ENCODE measurements at places on chromosomes 5 and 9. TPM values are rescaled to one million over a fixed set of nuclear protein-coding genes. Genes with fewer than 3 reads are reported as not detected.
A peak's percentile ranks its signal among the peaks of the same experiment; 100 is the strongest.

- DNase-seq, result no peak
- H3K4me3 ChIP-seq, result no peak overlapping the region
- H3K36me3 ChIP-seq, result no peaks in the 10 kb centered on the region
Observed at GRCh38 chr9:122216798-122217418, 11.8 kb downstream of the LHX6 start.

GRCh38 chr9:133199648-133200321 is 9.3 kb downstream of the OBP2B start:
- no peaks in the 10 kb centered on the region for H3K27me3 ChIP-seq
- no peaks in the 10 kb centered on the region for H3K36me3 ChIP-seq
- no peak overlapping the region for H3K27ac ChIP-seq
- DNase-seq, result no peak
- no peaks in the 10 kb centered on the region for H3K4me1 ChIP-seq

DNA sequence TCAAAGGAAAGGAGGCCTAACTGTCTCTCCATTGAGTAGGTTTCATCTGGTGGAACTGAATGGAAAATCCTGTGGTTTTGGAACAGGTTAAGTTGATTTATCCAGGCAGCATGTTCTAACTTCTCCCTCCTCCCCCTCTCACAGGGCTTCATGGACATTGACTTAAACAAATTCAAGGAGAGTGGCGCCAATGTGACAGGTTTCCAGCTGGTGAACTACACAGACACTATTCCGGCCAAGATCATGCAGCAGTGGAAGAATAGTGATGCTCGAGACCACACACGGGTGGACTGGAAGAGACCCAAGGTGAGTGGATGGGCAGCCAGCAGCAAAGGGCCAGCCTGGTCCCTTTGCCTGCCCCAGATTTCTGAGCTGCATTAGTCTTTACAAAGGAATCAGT is 183.9 kb downstream of the GRIA1 start:
- H3K36me3 ChIP-seq, result no peaks in the 10 kb centered on the region
- no peak overlapping the region for H3K4me3 ChIP-seq
- H3K27me3 ChIP-seq, result no peaks in the 10 kb centered on the region
- no peak for DNase-seq
- no peak overlapping the region for H3K27ac ChIP-seq

NDOR1 gene
- 2.6 TPM for total RNA-seq

DNA sequence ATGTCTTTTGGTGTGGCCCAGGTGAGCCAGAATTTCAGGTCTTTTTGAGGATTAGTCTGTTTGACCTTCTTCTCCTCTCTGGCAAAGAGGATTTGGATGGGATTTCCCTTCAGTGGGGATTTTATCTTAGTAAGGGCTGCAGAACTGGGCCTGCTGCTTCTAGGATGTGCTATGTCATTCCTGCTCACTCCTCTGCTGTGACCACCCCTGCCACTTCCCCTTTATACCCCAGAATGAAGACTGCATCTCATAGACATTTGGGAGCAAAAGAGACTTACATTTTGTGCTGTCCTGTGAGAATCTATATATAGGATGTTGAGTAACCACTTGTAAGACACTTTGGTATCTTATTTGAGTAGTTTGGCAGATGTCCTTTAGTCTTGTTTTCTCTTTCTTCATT is 76.2 kb downstream of the ARHGAP26 start:
- H3K27ac ChIP-seq, result no peak overlapping the region
- no peak overlapping the region for H3K4me3 ChIP-seq
- H3K27me3 ChIP-seq, result no peaks in the 10 kb centered on the region
- peaks cover 2% of the 10 kb centered on the region for H3K4me1 ChIP-seq

DNA sequence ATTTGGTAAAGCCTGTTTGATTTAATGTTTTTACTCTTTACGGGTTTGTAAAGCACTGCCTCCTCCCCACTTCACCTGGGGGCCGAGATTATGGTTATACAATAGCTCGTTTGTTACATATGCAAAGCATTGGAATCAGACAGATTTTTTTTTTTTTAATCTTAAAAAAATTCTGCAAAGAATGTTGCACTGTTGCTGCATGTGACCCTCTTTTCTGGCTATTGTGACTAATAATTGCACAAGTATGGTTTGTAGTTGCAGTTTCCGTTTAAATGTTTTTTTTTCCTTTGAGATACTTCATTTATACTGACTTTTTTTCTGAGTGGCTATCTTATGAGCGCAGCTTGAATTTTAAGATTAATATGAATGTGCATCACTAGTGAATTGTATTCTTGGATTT is 165.3 kb downstream of the KDM4C start:
- H3K4me1 ChIP-seq, result no peaks in the 10 kb centered on the region
- no peak overlapping the region for H3K4me3 ChIP-seq
- no peak for DNase-seq
- H3K36me3 ChIP-seq, result no peaks in the 10 kb centered on the region

GRCh38 chr5:178388386-178389025 is 155.9 kb upstream of the PHYKPL start:
- H3K4me1 ChIP-seq, result no peaks in the 10 kb centered on the region
- no peak overlapping the region for H3K4me3 ChIP-seq
- H3K27me3 ChIP-seq, result no peaks in the 10 kb centered on the region
- DNase-seq, result peak; percentile 1

SHC3 gene
- 7.7 TPM for total RNA-seq

FUT7 gene
- total RNA-seq, result not detected

IRX1 gene
- total RNA-seq, result not detected

DNA sequence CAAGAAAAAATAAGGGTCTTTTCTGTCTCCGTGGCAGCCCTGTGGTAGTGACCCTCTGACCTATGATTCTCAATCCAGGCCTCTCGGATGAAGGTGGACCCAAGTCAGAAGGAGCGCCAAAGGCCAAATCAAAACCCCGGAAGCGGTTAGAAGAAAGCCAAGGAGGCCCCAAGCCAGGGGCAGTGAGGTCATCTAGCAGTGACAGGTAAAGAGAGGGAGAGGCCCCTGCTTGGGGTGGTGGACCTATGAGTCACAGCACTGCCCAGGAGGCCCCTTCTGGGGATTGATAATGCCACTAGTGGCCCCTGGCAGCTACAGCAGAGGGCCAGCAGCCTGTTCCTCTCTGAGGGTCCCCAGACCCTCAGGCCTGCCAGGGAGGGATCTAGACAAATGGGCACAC is 6.4 kb upstream of the SLC2A8 start:
- peaks cover 10% of the 10 kb centered on the region for H3K4me1 ChIP-seq
- no peak for DNase-seq
- no peaks in the 10 kb centered on the region for H3K27me3 ChIP-seq
- no peaks in the 10 kb centered on the region for H3K36me3 ChIP-seq
- no peak overlapping the region for H3K27ac ChIP-seq

- H3K4me3 ChIP-seq, result no peak overlapping the region
- no peaks in the 10 kb centered on the region for H3K27me3 ChIP-seq
- peak; percentile 76 for DNase-seq
- H3K27ac ChIP-seq, result no peak overlapping the region
- no peaks in the 10 kb centered on the region for H3K4me1 ChIP-seq
Observed at GRCh38 chr9:69223605-69224004, 49.5 kb downstream of the TJP2 start.

TMEM174 gene
- not detected for total RNA-seq

GRCh38 chr9:70551801-70552200 is 137.3 kb upstream of the KLF9 start:
- H3K27ac ChIP-seq, result no peak overlapping the region
- no peak for DNase-seq
- no peak overlapping the region for H3K4me3 ChIP-seq
- H3K27me3 ChIP-seq, result no peaks in the 10 kb centered on the region

ZCCHC7 gene
- total RNA-seq, result 24.7 TPM

DNA sequence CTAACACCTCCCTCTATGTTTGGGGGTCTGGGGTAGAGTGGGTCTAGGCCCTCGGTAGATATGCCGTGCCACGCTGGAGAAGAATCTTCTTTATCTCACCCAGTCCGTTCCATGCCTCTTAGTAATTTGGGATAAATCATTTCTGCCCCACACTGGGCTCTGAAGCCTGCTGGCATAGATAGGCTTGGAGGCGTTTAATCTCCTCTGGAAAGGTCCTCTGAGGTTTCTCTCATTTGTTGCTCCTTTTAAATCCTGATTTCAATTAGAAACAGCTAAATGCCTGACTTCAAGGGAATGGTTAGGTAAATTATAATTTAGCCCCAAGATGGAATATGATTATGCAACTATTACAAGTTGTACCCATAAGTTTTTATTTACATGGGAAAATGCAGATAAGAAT is 57.8 kb upstream of the AKNA start:
- no peaks in the 10 kb centered on the region for H3K27me3 ChIP-seq
- no peak for DNase-seq
- H3K36me3 ChIP-seq, result no peaks in the 10 kb centered on the region
- H3K4me3 ChIP-seq, result no peak overlapping the region

- H3K36me3 ChIP-seq, result no peaks in the 10 kb centered on the region
- H3K27me3 ChIP-seq, result no peaks in the 10 kb centered on the region
- no peak overlapping the region for H3K4me3 ChIP-seq
- no peaks in the 10 kb centered on the region for H3K4me1 ChIP-seq
- DNase-seq, result no peak
Observed at GRCh38 chr9:79632060-79632459, 60.3 kb downstream of the TLE4 start.

KCNN2 gene
- total RNA-seq, result 0.50 TPM

DNA sequence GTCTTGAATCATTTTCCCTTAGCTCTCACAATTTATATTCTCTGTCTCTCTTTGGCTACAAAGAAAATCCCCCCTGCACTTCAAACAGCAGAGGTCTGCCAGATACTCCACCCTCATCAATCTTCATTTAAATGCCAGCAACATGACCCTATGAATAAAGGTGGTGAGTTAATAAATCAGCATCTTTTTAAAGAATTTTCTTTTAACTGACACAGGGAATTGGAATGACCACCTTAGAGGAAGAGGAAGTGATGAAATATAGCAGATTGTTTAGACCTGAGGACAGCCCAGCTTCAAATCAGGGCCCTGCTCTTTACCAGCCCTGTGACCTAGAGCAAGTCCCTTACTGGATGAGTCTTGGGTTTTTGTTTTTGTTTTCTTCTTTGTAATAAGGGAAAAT is 223.1 kb upstream of the PAPPA start:
- H3K4me3 ChIP-seq, result no peak overlapping the region
- no peaks in the 10 kb centered on the region for H3K27me3 ChIP-seq
- H3K36me3 ChIP-seq, result no peaks in the 10 kb centered on the region
- no peak for DNase-seq

GFI1B gene
- total RNA-seq, result not detected

DNA sequence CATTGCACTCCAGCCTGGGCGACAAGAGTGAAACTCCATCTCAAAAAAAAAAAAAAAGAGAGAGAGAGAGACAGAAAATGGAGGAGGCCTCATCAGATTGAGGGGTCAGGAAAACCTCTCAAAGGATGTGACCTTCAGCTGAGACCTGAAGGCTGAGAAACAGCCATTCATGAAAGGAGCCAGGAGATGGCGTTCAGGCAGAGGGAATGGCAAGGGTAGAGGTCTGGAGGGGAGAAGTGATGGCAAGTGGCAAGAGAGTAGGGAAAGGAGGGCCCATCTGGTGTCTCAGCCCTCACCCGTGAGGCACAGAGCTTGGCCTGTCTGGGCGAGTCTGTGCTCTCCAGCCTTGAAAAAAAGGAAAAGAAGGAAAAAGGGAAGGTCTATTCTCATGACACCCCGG is 17.0 kb downstream of the CAMK2A start:
- H3K27me3 ChIP-seq, result no peaks in the 10 kb centered on the region
- H3K4me1 ChIP-seq, result peaks cover 2% of the 10 kb centered on the region
- no peaks in the 10 kb centered on the region for H3K36me3 ChIP-seq
- no peak overlapping the region for H3K4me3 ChIP-seq
- no peak overlapping the region for H3K27ac ChIP-seq

DNA sequence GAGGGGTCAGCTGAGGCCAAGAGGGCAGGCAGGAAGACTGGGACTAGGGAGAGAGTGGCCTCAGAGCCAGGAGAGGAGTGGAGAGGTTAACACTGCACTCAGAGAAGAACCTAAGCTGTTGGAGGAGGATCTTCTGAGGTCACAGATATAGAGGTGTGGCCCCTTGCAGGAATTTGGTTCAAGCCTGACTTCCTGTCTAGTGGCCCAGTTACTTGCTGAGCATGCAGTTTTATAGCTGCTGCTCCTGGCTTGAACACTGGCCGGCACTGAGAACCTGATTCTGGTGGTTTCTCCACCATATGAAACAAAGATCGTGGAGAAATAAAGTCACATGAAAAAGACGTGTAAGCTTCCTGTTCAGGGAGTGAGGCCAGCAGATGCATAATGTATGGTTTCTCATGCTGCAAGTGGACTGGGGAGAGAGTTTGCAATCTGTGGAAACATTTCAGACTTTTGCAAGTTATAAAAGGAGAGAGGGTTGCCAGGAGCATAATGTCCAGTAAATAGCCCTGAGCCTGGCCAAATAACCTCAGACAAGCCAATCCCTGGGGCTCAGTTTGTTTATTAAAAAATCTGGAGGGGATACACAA is 82.6 kb downstream of the GALNT10 start:
- no peaks in the 10 kb centered on the region for H3K27me3 ChIP-seq
- DNase-seq, result peak; percentile 43
- H3K4me3 ChIP-seq, result no peak overlapping the region
- H3K27ac ChIP-seq, result no peak overlapping the region
- no peaks in the 10 kb centered on the region for H3K36me3 ChIP-seq
- peaks cover 10% of the 10 kb centered on the region for H3K4me1 ChIP-seq
